Fibroblast of pulmonary artery (primary cell): ENCODE measurements at places on chromosomes 2 and 18.

DNA sequence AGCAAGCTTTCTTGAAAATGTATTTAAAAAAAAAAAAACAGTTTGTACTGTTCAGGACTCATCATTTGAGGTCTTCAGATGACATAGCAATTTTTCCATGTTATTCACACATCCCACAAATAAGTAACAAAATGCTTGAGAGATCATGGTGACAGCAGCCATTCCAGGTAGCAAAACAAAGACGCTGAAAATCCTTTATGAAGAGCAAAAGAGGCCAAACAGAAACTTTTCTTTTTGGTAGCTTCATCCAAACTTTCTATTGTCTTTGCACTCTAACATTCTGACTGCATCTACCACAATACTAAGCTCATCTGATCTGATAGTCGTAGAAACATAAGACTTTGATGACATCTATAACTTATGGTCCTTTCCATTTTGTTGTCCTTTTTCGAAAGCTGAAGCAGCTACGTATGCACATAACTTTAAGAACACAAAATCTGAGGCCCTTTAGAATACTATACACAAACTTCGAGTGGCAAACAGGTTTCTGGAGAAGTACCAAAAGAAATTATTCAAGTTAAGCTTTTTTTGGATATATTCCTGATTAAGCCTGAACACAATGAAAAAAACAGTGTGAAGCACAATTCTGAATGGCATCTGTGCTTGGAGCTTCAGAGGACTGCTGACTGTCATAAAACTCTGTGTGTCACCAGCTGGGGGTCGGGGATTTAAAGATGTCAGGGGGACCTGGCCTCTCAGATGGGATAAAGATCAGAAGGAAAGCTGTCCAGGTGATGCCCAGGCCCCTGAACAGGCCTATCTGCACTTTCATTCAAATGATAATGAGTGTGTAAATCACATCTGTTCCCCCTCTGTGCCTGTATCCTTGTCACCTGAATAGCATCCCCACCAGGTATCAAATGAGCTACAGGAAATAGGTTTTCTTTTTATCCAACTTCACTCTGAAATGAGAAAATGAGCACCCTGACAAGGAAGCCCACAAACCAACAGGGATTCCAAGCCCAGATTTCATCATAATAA is 75.8 kb downstream of the ZEB2 start:
- no peak for DNase-seq

GRCh38 chr2:37230581-37230980 is 815 bp downstream of the CEBPZ start:
- DNase-seq: peak; percentile 9

- DNase-seq: peak; percentile 58
Measured at GRCh38 chr2:71934595-71935261, 212.9 kb downstream of the CYP26B1 start.

DNA sequence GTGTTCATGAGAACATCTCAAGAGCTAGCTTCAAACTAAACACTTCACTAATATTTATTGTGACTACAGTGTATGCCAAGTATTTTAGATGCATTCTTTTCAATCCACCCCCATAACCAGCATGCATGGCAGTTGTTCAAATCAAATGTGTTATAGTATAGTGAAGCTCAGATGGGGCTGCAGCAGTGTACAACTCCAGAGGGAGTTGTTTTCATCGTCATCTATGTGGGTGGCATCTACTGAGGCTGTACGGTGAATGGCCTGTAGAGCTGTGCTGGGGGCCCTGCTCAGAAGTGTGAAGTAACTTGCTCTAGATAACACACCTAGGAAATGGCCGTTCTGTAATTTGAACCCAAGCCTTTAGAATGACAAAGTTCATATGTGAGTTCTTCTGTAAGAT is 71.8 kb upstream of the LRATD1 start:
- DNase-seq: no peak

GRCh38 chr2:82317012-82317411 is 2012.5 kb upstream of the LRRTM1 start:
- DNase-seq: peak; percentile 1
